ENCODE measurements at places on chromosomes 13 and 19. TPM values are rescaled to one million over a fixed set of nuclear protein-coding genes. Genes with fewer than 3 reads are reported as not detected.

- peaks cover 19% of the 10 kb centered on the region for H3K36me3 ChIP-seq
- H3K27ac ChIP-seq = peak overlapping the region; percentile 98
- peak overlapping the region; percentile 100 for H3K4me3 ChIP-seq
- peak; percentile 29 for DNase-seq
- H3K4me1 ChIP-seq = peaks cover 28% of the 10 kb centered on the region
- no peaks in the 10 kb centered on the region for H3K27me3 ChIP-seq
These were observed 332 bp downstream of the IRGQ start for GRCh38 chr19:43595605-43595998.

DNA sequence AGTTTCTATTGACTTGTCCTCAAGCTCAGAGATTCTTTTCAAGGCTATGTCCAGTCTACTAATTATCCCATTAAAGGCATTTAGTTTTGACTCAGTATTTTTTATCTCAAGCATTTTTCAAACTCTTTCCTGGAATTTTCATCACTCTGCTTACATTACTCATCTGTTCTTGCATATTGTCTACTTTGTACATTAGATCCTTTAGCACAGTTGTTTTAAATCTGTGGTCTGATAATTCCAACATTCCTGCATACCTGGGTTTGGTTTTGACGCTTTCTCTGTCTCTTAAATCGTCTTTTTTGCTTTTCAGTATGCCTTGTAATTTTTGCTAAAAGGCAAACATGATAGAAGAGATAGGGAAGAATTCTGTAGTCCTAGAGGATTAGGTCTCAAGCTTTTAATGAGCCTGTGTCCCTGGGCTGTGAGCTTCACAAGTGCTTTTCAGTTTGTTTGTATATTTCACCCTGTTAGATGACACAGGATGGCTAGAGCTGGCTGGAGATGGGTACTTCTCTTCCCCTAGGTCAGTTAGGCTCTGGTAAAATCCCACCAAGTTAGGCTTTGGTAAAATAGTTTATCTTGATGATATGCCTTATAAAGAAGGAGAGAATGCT lies 46.1 kb upstream of the GPC6 start:
- H3K27me3 ChIP-seq = no peaks in the 10 kb centered on the region
- no peak for DNase-seq
- H3K4me1 ChIP-seq = no peaks in the 10 kb centered on the region
- no peaks in the 10 kb centered on the region for H3K36me3 ChIP-seq

Gene ZNF135
- 2.5 TPM for total RNA-seq

Gene PSG2
- total RNA-seq = not detected

Gene MISP3
- 0.31 TPM for total RNA-seq
